ENCODE measurements at places on chromosomes 11 and 22.

- DNase-seq, result no peak
These were observed at the start of gene TECTA for GRCh38 chr11:121100943-121101342. TSS of gene TECTA (plus strand) at chr11:121101243. CDS start at chr11:121102666, 1,423 bp downstream.

DNA sequence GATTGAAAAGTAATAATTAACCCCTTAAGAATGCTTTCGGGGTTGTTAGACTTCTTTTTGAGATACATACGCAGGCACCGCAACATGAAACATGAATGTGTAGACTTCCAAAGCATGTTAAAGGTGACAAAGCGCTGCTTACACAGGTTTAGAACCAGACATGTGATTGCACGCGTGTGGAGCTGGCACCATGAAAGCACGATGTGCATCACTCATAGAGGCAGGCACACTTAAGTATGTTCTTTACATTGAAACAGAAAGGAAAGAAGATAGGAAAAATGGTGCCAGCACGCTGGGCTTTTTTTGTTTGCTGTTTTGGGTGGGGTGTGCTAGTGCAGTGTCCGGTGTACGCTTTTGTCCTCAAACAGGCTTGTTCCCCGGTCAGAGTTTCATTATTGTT is 83.6 kb upstream of the PPARA start:
- peak; percentile 55 for DNase-seq

DNA sequence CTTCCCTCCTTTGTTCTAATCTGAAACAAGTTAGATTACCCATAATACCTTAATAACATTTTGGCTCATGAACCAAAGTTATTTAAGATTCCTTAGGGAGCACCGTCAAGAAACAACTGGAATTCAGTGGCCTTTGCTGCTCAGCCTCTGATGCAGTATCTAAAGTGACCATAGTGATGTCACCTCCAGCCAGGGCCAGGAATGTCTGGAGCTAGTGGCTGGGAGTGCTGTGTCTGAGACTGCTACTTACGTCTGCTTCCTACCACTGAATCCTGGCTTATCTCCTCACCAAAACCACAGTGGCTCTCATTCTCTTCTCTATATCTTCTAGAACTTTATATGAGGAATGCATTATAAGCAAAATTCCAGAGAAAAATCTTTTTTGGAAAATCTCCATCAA is 658.0 kb downstream of the DLG2 start:
- DNase-seq, result no peak

GRCh38 chr11:119134389-119134978 is 13.1 kb downstream of the HINFP start:
- no peak for DNase-seq

DNA sequence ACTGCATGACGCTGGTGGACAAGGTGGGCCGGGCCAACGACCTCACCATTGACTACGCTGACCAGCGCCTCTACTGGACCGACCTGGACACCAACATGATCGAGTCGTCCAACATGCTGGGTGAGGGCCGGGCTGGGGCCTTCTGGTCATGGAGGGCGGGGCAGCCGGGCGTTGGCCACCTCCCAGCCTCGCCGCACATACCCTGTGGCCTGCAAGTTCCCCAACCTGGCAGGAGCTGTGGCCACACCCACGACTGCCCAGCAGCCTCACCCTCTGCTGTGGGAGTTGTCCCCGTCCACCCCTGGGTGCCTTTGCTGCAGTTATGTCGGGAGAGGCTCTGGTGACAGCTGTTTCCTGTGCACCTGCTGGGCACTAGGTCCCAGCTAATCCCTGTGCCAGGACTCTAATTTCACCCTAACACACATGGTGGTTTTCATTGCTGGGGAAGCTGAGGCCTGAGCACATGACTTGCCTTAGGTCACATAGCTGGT is 49.0 kb upstream of the PPP6R3 start:
- no peak for DNase-seq

DNA sequence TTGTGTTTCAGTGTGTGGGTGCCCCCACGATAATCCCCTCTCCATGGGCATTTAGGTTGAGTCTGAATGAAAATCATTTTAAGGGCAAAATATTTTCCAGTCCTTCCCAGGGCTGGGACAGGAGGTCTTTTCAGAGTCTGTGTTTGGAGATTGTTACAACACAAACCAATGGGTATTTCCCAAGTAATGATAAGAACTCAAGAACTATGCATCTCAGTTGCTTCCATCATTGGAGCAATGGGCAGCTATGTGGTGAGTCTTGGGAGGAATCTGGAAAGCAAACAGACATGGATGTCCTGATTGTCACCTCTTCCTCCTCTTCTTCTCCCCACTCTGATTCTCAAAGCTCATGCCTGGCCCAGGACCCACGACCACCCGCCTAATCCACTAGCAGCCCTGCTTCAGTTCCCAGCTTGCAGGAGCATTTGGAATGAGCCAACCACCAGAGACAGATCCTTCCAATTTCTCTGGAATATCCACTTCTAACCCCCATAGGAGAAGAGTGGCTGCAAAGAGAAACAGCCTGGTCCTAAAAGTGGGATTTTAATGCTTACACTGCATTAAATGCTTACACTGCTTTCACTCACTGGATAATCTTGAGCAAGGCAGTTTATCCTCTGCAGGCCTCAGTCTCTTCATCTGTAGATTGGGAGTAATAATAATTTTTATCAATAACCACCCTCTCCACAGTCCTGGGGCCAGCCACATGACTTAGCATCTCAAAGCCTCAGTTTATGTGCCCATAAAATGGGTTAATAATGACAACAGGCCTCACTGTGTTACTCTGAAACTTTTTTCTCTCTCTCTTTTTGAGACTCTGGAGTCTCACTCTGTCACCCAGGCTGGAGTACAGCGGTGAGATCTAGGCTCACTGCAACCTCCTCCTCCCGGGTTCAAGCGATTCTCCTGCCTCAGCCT is 404.3 kb downstream of the MN1 start:
- DNase-seq, result no peak

- no peak for DNase-seq
These were observed 29.1 kb downstream of the LRFN4 start for GRCh38 chr11:66885950-66886440.

DNA sequence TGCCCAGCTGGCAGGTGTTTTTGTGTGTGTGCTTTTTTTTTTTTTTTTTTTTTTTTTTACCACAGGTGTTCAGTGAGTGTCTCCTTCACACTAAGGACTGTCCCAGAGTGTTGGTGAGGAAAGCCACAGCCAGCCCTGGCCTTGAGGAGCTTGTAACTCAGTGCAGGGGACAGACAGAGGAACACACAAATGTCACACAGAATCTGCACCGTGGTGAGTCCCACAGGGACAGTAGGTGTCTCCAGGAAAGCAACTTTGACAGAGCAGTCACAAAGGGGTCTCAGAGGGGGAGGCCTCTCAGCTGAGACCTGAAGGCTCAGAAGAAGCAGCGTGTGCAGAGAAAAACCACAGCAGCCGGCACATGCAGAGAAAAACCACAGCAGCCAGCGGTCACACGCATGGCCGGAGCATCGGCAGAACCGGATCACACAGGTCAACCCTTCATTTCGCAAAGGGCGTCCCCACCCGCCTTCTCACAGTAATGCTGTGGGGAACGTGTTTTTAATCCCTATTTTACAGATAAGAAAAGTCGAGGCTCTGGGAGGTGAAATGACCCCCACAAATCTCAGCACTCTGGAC is 101.7 kb upstream of the PRR5 start:
- DNase-seq, result no peak

DNA sequence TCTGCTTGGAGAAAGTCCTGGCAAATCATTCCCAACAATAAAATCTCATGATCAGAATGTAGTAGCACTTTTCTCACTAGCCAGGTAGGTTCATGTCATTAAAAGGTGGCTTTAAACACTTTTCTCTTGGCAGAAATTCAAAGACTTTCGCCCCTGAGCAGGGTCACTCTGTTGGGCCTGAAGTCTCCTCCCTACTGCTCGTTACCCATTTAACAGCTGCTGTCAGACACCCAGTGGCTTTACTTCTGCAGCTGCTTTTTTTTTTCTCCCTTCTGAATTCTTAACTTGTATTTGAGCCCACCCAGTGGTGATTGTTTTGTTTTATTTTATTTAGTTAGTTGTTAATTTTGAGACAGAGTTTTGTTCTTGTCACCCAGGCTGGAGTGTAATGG is 25.0 kb downstream of the ARHGAP8 start:
- no peak for DNase-seq

All from HCEC 1CT (cell line).